ENCODE measurements at places on chromosomes 11 and 22. TPM values are rescaled to one million over a fixed set of nuclear protein-coding genes. Genes with fewer than 3 reads are reported as not detected.

DNA sequence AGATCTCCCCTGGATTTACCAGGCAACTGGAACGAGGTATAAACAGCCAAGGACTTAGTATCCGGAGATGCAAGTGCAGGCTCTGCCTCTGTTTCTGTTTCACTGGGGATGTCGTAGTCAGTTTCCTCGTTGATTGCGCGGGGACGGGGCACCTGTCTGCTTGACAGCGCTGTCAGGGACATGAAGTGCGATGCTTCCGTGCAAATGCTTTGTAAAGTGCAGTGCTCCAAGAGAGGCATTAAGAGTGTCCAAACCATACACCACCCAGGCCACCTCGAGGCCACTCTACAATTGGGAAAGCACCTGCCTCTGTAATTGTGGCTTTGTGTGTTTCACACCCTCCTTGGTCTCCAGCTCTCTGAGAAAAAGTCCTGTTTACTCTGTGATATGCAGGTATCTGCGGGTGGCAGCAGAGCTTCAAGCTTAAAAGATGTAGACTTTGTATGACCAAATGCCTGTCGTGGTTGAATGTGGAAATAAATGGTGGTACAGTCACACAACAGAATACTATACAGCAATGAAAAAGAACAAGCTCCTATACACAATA is 18.6 kb upstream of the CD5 start:
- DNase-seq, result peak; percentile 75
- no peaks in the 10 kb centered on the region for H3K27me3 ChIP-seq
- H3K4me3 ChIP-seq, result peak overlapping the region; percentile 88
- peaks cover 67% of the 10 kb centered on the region for H3K4me1 ChIP-seq

DNA sequence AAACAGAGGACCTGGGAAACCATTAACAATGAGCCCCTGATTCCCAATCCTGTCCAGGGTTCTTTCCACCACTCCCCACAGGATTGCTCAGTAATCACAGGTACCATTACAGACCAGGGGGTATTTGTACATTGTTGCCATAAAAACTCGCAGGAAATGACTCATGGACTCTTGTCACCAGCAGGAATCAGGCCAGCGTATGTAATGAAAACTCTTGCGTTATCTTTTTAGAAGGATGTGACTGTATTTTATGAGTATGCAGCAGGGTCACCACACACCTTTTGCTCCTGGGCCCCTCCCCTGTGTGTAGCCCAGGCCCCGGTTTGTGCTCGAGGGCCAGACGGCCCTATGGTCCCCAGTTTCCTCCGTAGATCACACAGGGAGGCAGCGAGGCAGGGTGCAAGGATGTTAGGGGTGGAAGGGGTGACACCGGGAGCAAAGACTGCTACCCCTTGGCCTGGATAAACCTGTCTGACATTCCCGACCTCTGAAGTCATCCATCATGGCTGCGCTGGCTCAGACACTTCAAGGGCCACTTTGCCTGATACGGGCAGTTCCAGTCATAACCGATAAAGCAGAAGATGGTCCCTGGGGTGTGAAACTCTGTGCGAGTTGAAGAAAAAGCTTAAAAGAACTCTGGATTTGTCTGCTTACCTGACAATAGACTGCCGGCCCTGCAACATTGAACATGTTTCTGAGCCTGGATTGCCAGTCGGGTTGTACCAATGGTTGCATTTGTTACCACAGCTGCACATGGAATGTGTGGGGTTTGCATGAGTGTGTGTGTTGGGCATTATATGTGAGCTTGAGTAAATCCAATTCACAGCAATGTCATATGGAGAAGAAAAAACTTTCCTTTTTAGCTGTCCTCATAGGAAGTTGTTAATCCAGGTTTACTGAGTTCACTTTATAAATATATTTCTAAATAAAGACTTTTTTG is 56.9 kb downstream of the MICAL2 start:
- H3K27me3 ChIP-seq, result no peaks in the 10 kb centered on the region
- H3K36me3 ChIP-seq, result peaks cover 48% of the 10 kb centered on the region
- DNase-seq, result no peak

- peak within 1 kb of the TSS; percentile 73 for H3K4me3 ChIP-seq
- H3K27me3 ChIP-seq, result peaks cover 39% of the 10 kb centered on the region
- H3K36me3 ChIP-seq, result peaks cover 2% of the 10 kb centered on the region
- H3K4me1 ChIP-seq, result peaks cover 9% of the 10 kb centered on the region
- H3K27ac ChIP-seq, result peak within 1 kb of the TSS; percentile 78
- DNase-seq, result no peak
Measured at GRCh38 chr11:76783294-76783895, at the start of gene TSKU. Gene TSKU, plus strand, starts transcription at chr11:76783356. Its CDS starts 12,261 bp downstream, at chr11:76795617.

GRCh38 chr22:50320116-50320515 is 6.7 kb downstream of the DENND6B start:
- H3K36me3 ChIP-seq, result no peaks in the 10 kb centered on the region
- DNase-seq, result no peak
- peaks cover 11% of the 10 kb centered on the region for H3K27me3 ChIP-seq
- no peaks in the 10 kb centered on the region for H3K4me1 ChIP-seq

- H3K27ac ChIP-seq, result no peak overlapping the region
- H3K27me3 ChIP-seq, result no peaks in the 10 kb centered on the region
- DNase-seq, result no peak
- H3K4me3 ChIP-seq, result no peak overlapping the region
Measured at GRCh38 chr11:41320238-41320637, 139.2 kb downstream of the LRRC4C start.

DNA sequence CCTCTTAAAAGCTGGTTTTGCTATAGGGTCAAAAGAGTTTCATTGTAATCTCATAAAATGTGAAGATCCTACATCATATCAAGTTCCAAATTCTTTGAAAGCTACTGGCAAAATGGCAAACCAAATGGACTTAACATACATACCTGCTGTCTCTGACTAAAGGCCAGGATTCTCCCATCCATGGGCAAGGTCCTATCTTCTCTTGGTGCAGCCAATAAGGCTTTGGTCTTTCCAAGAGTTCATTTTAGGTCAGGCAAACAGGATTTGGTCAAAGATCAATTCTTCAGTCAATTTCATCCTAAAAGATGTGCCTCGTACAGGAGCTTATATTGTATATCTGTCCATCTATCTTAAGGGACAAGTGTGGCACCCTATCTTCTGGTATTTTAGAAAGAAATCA is 49.7 kb downstream of the CADM1 start:
- no peaks in the 10 kb centered on the region for H3K4me1 ChIP-seq
- no peaks in the 10 kb centered on the region for H3K36me3 ChIP-seq
- H3K27ac ChIP-seq, result no peak overlapping the region
- DNase-seq, result no peak

DNA sequence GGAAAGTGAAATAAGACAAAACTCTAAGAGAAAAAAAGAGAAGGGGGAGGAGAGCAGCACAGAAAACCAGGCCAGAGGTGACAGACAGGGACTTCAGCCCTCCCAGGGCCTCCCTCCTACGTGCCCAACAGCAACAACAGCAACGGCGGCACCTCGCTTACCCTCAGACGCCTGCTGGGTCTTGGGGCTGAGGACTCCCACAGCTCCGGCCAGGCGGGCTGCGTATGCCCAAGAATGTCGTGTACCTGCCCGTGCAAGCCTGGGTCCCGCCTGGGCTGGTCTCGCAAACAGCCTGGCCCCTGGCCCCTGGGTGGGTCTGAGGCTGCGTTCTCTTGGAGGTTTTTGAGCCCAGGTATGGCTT is 30.5 kb downstream of the ARAP1 start:
- H3K36me3 ChIP-seq, result peaks cover 17% of the 10 kb centered on the region
- H3K4me3 ChIP-seq, result peak overlapping the region; percentile 94
- DNase-seq, result peak; percentile 24
- peak overlapping the region; percentile 96 for H3K27ac ChIP-seq
- H3K4me1 ChIP-seq, result peaks cover 70% of the 10 kb centered on the region
- H3K27me3 ChIP-seq, result no peaks in the 10 kb centered on the region

DNA sequence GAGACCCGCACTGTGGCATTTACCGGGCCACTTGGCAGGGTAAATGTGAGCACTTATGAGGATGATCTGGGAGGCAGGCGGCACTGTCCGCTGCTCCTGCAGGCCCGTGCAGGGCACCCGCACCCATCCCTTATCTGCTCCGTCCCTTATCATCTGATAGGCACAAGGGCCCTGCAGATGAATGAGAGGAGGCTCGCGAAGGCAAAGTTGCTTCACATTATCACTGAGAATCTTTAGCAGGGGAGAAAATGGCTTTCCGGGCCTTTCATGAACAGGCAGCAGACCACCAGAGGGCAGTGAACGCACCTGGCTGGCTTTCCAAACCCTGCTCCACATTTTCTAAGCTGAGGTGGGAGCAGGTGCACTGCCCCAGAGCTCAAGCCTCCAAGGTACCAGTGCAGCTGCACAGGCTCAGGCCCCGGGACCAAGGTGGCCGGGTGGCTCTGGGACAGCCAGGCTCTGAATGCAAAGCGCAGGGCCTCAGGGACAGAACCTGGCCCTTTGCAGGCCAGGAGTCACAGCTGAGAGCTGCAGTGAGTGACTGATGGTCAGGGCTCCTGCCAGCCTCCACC is 165.6 kb downstream of the SHANK2 start:
- no peak overlapping the region for H3K4me3 ChIP-seq
- no peaks in the 10 kb centered on the region for H3K4me1 ChIP-seq
- H3K27ac ChIP-seq, result no peak overlapping the region
- no peaks in the 10 kb centered on the region for H3K27me3 ChIP-seq
- no peak for DNase-seq
- H3K36me3 ChIP-seq, result no peaks in the 10 kb centered on the region

DNA sequence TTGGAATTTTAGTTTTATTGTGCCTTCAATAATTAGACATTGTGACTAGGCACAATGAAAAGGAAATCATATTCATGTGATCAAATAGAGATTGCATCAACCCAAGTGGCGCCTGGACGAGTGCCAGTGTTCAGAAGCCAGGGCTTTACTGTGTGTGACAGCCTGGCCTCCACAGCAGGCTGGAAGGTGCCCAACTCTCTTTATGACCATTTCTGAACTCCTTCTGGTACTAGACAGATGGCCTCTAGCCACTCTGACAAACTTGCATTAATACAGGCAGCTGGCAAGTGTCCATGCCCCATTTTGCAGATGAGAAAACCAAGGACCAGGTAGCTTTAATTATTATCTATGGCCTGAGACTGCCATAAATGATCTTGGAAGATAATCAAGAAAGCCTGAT is 8.3 kb upstream of the POU2AF1 start:
- no peaks in the 10 kb centered on the region for H3K27me3 ChIP-seq
- H3K27ac ChIP-seq, result no peak overlapping the region
- DNase-seq, result no peak
- H3K4me3 ChIP-seq, result no peak overlapping the region

GRCh38 chr22:35697142-35697541 is 20.5 kb upstream of the APOL5 start:
- no peaks in the 10 kb centered on the region for H3K4me1 ChIP-seq
- no peak overlapping the region for H3K27ac ChIP-seq
- H3K4me3 ChIP-seq, result no peak overlapping the region
- peak; percentile 40 for DNase-seq

DNA sequence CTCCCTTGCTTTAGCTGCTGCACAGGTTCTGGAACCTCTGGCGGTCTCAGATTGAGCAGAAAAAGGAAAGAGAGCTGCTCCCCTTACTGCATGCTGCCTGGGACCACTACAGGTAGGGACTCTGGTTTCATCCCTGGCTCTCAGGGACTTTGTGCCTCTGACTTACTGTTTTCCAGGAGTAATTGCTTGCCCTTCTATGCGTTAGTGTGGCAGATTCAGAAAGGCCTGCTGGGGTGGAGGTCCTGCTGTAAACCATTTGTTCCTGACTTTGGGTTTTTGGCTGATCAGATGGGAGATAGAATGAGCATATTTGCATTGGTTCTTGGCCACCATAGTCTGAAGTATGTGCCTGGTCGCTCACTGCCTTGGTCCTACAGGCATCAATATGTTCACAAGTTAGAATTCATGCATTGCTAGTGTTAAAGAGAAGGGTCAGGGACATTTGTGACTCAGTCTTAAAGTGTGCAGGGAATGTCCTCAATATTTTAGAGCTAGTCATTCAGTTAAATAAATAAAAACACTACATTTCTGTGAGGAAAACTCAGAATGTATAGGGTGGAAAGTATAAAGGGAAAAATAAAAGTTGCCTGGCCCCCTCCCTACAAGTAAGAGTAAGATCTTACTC is 78.0 kb downstream of the PISD start:
- peaks cover 63% of the 10 kb centered on the region for H3K36me3 ChIP-seq
- H3K4me1 ChIP-seq, result peaks cover 57% of the 10 kb centered on the region
- H3K27me3 ChIP-seq, result no peaks in the 10 kb centered on the region
- H3K27ac ChIP-seq, result peak overlapping the region; percentile 47
- DNase-seq, result no peak

DNA sequence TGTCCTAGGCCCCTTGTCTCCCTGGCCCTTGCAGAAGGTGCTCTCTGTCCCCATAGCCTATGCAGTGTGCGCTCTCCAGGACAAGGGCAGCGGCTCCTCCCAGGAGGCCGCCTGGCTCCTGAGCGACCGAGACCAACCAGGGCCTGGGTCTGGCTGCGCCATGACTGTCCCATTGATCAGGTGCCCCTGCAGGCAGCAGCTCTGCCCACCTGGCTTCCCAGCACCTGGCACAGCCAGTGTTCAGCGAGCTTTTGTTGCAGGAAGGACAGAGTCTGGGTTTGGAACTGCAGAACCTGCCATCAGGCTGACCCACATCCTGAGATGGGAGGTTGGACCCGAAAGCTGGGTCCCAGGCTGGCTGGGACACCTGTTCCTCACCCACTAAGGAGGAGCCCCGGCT is 1001.1 kb downstream of the BRD1 start:
- H3K27ac ChIP-seq, result no peak overlapping the region
- no peaks in the 10 kb centered on the region for H3K36me3 ChIP-seq
- no peaks in the 10 kb centered on the region for H3K27me3 ChIP-seq

- no peak overlapping the region for H3K4me3 ChIP-seq
- DNase-seq, result no peak
- H3K27ac ChIP-seq, result no peak overlapping the region
- H3K27me3 ChIP-seq, result no peaks in the 10 kb centered on the region
- no peaks in the 10 kb centered on the region for H3K4me1 ChIP-seq
Measured at GRCh38 chr22:28111501-28112189, 192.6 kb upstream of the PITPNB start.

DNA sequence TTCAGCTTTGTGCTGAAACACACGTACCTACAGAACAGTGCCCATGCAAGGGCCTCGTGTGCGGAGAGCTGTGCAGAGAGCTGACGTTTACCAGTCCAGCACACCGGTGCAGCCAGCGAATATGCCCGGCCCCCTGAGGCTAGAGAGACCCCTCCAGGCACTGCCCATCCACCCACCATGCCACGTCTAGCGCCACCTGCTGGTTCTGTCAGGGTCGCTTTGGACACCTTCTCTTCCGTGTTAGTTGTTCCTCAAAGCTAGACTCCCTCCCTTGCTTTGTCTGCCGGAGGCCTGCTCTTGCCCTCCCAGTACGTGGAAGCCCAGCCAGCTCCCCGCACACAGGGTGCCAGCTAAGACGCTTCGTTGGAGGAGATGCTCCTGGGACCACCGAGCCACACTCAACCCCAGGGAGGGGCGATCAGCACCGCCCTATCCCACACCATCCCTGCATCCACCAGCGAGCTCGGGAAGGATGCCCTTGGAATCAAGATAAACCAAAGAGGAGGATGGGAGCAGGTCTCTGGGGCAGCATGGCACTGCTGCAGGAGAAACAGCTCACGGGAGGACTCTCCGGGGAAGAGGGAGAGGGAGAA is 43.4 kb downstream of the CPT1A start:
- peaks cover 8% of the 10 kb centered on the region for H3K36me3 ChIP-seq
- H3K27me3 ChIP-seq, result no peaks in the 10 kb centered on the region
- H3K4me1 ChIP-seq, result no peaks in the 10 kb centered on the region
- DNase-seq, result peak; percentile 6

The BUD13 gene
- 30.0 TPM for total RNA-seq

The NCAM1 gene
- not detected for total RNA-seq

The OR51E2 gene
- not detected for total RNA-seq
